Thoracic aorta (tissue), 2 donors: ENCODE measurements at places on chromosomes 6 and 20. TPM values are rescaled to one million over a fixed set of nuclear protein-coding genes. Genes with fewer than 3 reads are reported as not detected.

Gene TAB2
- total RNA-seq = 61.7 TPM

Gene APOM
- total RNA-seq = 2.2 TPM

Gene ZSCAN9
- total RNA-seq = 29.0 TPM

Gene ARMH2
- total RNA-seq = not detected

Gene VSTM2L
- total RNA-seq = 5.4 TPM

Gene ZKSCAN4
- total RNA-seq = 2.3 TPM

- H3K4me1 ChIP-seq = no peaks in the 10 kb centered on the region
- no peak for DNase-seq
- no peaks in the 10 kb centered on the region for H3K27me3 ChIP-seq
- H3K4me3 ChIP-seq = no peak overlapping the region
Observed at GRCh38 chr6:123022975-123023374, 26.9 kb downstream of the CLVS2 start.

DNA sequence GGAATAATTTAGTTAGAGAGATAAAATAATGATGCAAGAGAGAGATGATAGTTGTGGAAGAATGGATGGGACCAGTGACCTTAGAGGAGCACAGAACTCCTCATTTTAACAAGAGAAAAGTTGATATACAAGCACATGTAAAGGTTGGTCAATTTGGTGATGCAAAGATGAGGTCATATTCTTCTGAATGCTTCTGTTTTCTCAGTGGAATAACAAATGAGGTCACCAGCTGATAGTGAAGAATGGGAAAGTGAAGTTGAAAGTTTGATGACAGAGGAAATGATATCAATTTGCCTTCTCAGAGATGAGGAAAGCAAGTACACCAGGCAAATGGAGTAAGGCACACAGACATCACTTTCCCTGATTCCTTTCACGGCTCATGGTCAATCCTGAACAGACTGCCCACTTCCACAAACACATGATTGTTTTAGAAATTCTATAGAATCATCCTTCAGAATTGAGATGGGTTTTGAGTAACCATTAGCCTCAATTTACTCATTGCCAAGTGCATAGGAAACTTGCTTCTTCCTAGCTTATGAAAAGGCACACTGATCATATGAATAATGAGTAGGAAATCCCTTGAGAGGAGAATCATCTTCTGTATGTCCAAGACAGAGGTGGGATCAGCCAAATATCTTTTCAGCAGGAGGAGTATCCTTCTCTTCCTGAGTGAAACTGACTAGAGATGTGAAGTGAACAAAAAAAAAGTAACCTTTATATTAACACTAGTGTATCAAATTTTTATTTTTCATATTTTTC, 82.4 kb upstream of the TCF21 start:
- H3K4me3 ChIP-seq = no peak overlapping the region
- H3K4me1 ChIP-seq = peaks cover 3% of the 10 kb centered on the region
- H3K27ac ChIP-seq = no peak overlapping the region
- no peaks in the 10 kb centered on the region for H3K27me3 ChIP-seq
- DNase-seq = no peak

GRCh38 chr20:62845416-62846160, 16.0 kb downstream of the TCFL5 start:
- H3K27me3 ChIP-seq = no peaks in the 10 kb centered on the region
- H3K36me3 ChIP-seq = no peaks in the 10 kb centered on the region
- no peaks in the 10 kb centered on the region for H3K4me1 ChIP-seq
- no peak overlapping the region for H3K4me3 ChIP-seq
- no peak for DNase-seq

GRCh38 chr6:167558246-167559177, 233.6 kb downstream of the TTLL2 start:
- H3K4me3 ChIP-seq = no peak overlapping the region
- no peak for DNase-seq

- H3K36me3 ChIP-seq = no peaks in the 10 kb centered on the region
- peak overlapping the region; percentile 49 for H3K27ac ChIP-seq
- H3K4me1 ChIP-seq = no peaks in the 10 kb centered on the region
- no peaks in the 10 kb centered on the region for H3K27me3 ChIP-seq
Observed at GRCh38 chr6:139080255-139080920, 51.8 kb downstream of the ABRACL start.

GRCh38 chr6:85406641-85407075, 43.2 kb upstream of the NT5E start:
- H3K4me1 ChIP-seq = peaks cover 34% of the 10 kb centered on the region
- no peaks in the 10 kb centered on the region for H3K36me3 ChIP-seq
- no peak for DNase-seq
- H3K27ac ChIP-seq = no peak overlapping the region
- no peaks in the 10 kb centered on the region for H3K27me3 ChIP-seq

- H3K36me3 ChIP-seq = peaks cover 27% of the 10 kb centered on the region
- H3K27ac ChIP-seq = no peak overlapping the region
- no peak for DNase-seq
- H3K27me3 ChIP-seq = no peaks in the 10 kb centered on the region
Observed at GRCh38 chr6:158083455-158084325, 84.4 kb downstream of the SERAC1 start.

DNA sequence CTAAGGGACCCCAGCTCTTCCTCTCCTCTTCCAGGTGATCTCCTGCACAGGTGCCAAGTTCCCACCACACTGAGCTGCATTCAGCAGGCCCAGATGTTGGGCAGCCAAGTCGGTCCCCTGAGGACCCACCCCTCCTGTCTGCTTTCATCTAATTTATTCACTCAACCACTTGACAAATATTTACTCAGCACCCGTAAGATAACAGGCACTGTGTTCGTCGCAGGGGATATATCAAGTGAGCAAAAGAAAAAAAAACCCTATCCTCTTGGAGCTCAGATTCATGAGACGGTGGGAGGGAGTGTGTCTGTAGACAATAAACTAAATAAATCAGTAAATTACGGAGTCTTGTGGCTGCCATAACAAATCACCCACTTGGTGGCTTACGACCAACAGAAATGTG, 143.6 kb downstream of the MRPL14 start:
- H3K36me3 ChIP-seq = no peaks in the 10 kb centered on the region
- no peak overlapping the region for H3K4me3 ChIP-seq
- H3K4me1 ChIP-seq = no peaks in the 10 kb centered on the region
- no peak for DNase-seq

DNA sequence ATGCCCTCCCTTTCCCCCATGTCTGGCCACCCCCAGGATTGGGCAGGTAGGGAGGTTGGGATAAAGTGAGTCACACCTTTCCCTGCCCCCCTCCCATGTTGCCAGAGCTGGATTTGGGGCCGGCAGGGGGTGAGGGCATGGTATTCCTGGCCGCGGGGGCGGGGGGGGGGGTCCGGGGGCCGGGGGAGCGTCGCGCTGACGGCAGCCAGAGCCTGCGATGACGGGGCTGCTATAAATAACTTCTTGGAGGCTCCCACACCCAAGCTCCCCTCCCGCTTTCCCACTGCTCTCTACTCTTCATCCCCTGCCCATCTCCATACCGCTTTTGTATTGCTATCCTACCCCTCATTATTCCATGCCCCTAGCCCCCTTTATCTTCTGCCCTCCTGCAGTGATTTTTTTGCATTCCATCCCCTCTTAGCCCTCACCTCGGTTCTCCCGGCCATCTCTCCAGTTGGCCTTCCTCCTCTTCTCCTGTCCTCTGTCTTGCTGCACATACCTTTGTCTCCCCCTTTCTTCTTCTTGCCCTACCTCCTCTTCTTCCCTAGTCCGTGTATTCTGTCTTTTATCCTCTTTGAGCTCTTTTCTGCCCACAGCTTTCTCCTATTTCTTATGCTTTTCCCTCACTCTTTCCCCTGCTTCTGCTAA, 13.8 kb downstream of the SYNGAP1 start:
- no peak overlapping the region for H3K4me3 ChIP-seq
- DNase-seq = no peak
- peaks cover 19% of the 10 kb centered on the region for H3K36me3 ChIP-seq
- no peaks in the 10 kb centered on the region for H3K27me3 ChIP-seq
- no peak overlapping the region for H3K27ac ChIP-seq

GRCh38 chr20:60695226-60696000, 556.6 kb upstream of the CDH4 start:
- no peaks in the 10 kb centered on the region for H3K36me3 ChIP-seq
- no peaks in the 10 kb centered on the region for H3K27me3 ChIP-seq
- no peak for DNase-seq
- no peak overlapping the region for H3K27ac ChIP-seq

GRCh38 chr20:59697068-59697467, 92.7 kb downstream of the PHACTR3 start:
- H3K36me3 ChIP-seq = no peaks in the 10 kb centered on the region
- DNase-seq = no peak
- no peaks in the 10 kb centered on the region for H3K27me3 ChIP-seq
- H3K27ac ChIP-seq = no peak overlapping the region
- H3K4me1 ChIP-seq = no peaks in the 10 kb centered on the region
- no peak overlapping the region for H3K4me3 ChIP-seq

GRCh38 chr6:119171088-119171841, 92.8 kb upstream of the FAM184A start:
- H3K27ac ChIP-seq = no peak overlapping the region
- no peak for DNase-seq
- no peaks in the 10 kb centered on the region for H3K27me3 ChIP-seq
- no peak overlapping the region for H3K4me3 ChIP-seq

- no peaks in the 10 kb centered on the region for H3K4me1 ChIP-seq
- no peaks in the 10 kb centered on the region for H3K27me3 ChIP-seq
- no peak for DNase-seq
- peaks cover 31% of the 10 kb centered on the region for H3K36me3 ChIP-seq
- H3K27ac ChIP-seq = no peak overlapping the region
Observed at GRCh38 chr20:21384308-21384892, 12.9 kb downstream of the NKX2-4 start.

DNA sequence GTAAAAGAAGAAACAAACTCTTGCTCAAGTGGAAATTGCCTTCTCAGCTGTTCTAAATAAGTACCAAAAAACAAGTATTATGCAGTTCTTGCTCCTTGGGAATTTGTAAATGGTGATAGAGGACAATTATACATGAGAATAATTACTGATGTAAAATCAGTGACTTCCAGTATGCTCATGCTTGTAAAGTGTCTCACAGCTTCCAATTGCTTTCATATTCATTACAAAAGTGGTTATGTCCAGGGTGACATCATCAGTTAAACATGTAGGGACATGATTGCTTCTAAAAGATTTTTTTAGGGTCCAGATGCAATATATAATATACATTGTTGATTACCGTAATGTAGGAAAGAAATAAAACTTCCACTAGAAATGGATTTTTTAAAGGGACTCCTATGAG, 122.8 kb upstream of the B3GAT2 start:
- no peak overlapping the region for H3K27ac ChIP-seq
- no peak for DNase-seq
- H3K4me1 ChIP-seq = peaks cover 10% of the 10 kb centered on the region
- H3K27me3 ChIP-seq = no peaks in the 10 kb centered on the region
- H3K36me3 ChIP-seq = no peaks in the 10 kb centered on the region
- no peak overlapping the region for H3K4me3 ChIP-seq

DNA sequence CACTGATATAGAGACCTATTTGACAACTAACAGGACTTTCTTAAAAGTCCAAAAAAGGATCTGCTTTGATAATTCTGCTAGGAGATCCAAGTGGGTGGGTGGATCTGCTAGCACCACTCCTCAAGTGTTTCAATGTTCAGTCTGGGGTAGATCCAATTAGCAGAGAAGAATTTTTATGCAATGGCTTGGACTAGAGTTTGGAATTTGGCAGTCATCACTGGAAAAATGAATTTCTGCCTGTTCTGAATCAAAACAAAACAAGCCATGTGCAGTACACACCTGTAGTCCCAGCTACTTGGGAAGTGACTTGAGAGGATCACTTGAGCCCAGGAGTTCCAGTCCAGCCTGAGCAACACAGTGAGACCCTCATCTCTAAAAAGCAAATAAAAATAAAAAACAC, 12.6 kb upstream of the GNMT start:
- no peak for DNase-seq
- no peak overlapping the region for H3K4me3 ChIP-seq
- H3K36me3 ChIP-seq = peaks cover 3% of the 10 kb centered on the region
- H3K27ac ChIP-seq = no peak overlapping the region
- no peaks in the 10 kb centered on the region for H3K27me3 ChIP-seq

DNA sequence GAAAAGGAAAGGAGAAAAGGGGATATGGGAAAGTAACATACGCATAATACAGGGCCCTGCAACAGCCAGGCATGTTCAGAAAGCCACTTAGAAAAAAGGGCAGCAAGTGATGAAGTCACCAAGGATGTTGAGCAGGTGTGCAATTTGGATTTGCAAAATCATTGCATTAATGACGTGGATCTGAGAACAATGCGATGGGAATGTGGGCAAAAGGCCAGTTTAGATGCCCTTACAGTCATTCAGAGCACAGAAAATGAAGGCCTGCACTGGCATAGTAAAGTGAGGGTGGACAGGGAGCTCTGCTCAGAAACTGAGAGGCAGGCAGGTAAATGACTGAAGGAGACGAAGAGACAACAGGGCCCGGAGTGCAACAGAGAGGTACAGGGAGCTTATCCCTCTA, 123.7 kb upstream of the NHSL1 start:
- H3K4me1 ChIP-seq = no peaks in the 10 kb centered on the region
- H3K4me3 ChIP-seq = no peak overlapping the region
- no peak overlapping the region for H3K27ac ChIP-seq
- H3K36me3 ChIP-seq = no peaks in the 10 kb centered on the region
- DNase-seq = no peak

- peaks cover 5% of the 10 kb centered on the region for H3K4me1 ChIP-seq
- no peak overlapping the region for H3K4me3 ChIP-seq
- no peaks in the 10 kb centered on the region for H3K36me3 ChIP-seq
- no peak overlapping the region for H3K27ac ChIP-seq
- no peaks in the 10 kb centered on the region for H3K27me3 ChIP-seq
Observed at GRCh38 chr6:165705941-165706340, 42.9 kb upstream of the PDE10A start.

DNA sequence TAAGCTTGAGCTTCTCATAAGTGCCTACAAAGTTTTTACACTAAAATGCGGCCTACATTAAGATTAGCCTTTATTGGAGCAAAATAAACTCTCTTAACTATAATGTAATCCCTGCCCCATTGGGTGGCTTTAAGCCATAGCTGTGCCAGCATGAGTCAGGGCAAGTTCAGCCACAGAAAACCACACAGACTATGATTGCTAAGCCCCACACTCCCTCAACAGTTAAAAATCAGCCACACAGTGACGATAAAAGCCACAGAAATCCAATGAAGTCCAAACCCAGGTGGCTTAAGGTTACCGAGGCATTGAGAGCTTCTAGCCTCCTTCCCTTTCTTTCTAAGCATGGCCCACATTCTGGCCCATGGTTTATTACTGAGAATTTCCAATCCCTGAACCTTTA, 61.6 kb downstream of the GRM1 start:
- no peaks in the 10 kb centered on the region for H3K4me1 ChIP-seq
- no peak for DNase-seq
- no peaks in the 10 kb centered on the region for H3K36me3 ChIP-seq
- H3K4me3 ChIP-seq = no peak overlapping the region

DNA sequence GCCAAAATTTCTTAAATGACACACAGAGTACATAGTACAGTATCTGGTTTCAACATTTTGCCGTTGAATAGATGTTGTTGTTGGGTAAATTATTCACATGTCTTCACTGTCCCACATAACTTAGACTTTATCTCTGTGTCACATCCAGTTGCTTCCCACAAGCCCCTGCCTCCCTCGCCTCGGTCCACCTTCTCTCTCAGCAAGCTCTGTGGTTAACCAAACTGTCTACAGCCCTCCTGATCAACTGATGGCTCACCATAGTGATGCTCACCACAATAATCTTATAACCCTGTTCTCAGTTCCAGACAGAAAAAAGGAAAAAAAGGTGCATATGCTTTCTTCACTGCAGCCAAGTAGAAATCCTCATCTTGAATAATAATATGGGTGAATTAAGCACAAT, 23.0 kb downstream of the IL17F start:
- H3K27ac ChIP-seq = no peak overlapping the region
- H3K4me1 ChIP-seq = no peaks in the 10 kb centered on the region
- no peak overlapping the region for H3K4me3 ChIP-seq
- no peak for DNase-seq
- no peaks in the 10 kb centered on the region for H3K27me3 ChIP-seq
